ENCODE measurements at places on chromosomes 4 and X.

DNA sequence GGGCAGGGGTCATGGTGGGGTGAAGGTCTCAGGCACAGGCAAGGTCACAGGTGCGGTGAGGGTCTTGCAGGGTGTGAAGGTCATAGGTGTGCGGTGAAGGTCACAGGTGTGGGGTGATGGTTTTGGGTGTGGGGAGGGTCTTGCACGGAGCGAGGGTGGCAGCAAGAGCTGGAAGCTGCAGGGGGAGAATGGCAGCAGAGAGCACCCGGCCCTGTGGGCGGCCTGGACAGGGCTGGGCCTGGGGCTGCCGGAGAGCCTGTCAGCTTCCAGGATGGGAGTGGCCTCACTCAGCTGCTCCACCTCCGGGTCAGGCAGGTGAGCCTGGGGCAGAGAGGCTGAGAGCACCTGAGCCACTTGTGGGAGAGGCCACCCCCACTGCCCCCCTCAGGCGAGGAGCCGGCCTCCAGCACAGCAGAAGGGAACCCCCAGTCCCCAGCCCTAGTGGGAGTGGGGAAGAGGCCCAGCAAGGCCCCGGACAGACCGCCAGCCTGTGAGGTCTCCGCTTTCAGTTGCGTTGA lies 1.5 kb downstream of the MSANTD1 start:
- no peak for DNase-seq

DNA sequence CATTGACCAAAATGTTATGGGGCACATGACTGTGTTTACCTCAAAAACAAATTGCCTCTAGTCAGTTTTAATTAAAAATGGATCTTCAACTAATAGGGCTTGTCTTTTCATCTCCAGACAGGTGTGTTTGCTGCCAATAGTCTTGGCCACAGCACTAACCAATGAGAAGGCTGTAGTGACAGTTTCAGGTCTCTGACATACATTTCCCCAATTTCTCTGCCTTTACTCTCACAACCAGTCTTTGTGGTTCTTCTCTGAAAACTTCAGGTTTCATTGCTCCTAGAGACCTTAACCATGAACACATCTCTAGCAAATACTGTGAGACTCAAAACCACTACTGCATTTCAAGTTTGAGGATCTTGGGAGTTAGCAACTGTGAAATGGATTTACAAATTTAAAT lies 3.5 kb upstream of the EDNRA start:
- DNase-seq: no peak

DNA sequence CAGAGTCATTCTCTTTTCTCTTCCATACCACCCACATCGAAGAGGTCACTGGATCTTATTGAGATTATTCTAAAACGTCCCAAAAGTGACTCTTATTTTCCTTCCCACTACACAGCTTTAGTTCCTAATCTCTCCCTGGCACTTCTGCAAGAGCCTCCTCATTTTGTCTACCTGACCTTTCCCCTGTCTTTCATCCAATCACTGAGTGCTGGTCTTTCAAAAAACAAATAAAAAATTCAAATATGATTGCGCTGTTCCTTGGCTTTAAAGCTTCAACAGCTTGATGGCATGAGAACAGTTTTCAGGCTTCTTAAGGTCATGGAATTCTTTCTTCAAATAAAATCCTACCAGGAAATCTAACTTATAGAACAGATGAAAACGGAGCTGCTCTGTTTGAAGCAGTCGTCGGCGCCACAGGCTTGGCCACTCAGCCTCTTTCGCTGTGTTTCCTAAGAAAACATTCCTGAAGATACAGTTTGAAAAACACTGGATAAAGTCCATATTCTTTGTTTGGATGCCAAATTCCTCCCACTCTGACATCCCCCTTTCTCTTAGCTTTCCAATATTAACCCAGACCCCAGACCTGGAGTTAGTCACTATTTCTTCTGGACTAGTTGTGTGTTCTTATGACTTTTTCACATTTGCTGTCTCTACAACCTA lies 12.5 kb downstream of the SYTL5 start:
- DNase-seq: no peak

DNA sequence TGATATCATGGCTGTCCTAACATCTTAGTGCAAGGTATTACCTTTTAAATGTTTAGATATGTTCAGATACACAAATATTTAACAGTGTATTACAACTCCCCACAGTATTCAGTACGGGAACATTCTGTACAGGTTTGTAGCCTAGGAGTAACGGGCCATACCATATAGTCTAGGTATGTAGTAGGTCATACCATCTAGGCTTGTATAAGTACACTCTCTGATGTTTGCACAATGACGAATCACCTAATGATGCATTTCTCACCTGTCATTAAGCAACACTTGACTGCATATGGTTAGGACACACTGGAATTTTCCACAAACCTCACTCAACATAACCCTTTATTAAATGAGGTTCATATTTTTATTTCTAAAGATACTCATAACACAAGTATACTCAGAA lies 67.7 kb downstream of the THOC2 start:
- no peak for DNase-seq

DNA sequence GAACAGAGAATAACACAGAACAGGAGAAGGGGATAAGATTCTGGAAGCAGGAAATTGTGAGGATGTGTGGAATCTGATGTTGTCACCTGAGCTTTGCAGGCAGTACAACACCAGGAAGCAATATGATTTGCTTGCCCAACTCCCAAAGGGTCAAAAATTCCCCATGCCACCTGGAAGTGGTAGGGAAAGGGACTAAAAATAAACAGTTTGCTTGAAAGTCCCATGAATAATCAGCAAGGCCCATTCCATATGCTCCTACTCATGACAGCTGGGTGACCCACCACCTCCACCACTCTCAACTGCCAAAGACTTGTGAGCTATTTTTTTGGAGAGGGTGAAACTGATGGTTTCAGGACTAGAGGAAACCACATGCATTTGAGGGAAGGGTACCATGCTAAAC lies 168.4 kb downstream of the KCNIP4 start:
- DNase-seq: no peak

- DNase-seq: no peak
Measured at GRCh38 chr4:1243451-1244080, 5.4 kb downstream of the CTBP1 start.

- no peak for DNase-seq
Measured at GRCh38 chrX:72317139-72317538, 11.4 kb upstream of the CITED1 start.

DNA sequence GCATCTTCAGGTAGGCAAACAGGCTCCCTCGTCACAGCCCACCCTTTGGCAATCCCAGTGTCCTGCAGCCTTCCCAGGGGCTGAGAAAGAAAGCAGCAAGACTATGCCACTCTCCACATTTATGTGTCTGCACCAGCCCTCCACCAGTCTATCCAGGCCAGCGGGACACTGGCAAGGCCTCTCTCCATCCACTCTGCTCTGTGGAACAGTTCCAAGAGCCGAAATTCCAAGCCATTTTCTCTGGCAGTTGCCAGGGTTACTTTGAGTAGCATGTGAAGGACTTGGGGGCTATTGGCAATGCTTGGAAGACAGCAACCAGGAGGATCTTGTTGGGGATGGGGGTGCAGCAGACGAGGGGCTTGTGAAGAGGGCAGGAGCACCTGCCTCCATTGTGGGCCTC lies 52.1 kb downstream of the TSC22D3 start:
- no peak for DNase-seq

Measured in fibroblast of skin of left biceps (primary cell).